Activated CD8-positive, alpha-beta memory T cell treated with anti-CD3 and anti-CD28 coated beads, Interleukin-2, amount 10 ng/mL, durations not matched to agents 7 days and 5 days (primary cell): ENCODE measurements at places on chromosomes 1 and 21.

DNA sequence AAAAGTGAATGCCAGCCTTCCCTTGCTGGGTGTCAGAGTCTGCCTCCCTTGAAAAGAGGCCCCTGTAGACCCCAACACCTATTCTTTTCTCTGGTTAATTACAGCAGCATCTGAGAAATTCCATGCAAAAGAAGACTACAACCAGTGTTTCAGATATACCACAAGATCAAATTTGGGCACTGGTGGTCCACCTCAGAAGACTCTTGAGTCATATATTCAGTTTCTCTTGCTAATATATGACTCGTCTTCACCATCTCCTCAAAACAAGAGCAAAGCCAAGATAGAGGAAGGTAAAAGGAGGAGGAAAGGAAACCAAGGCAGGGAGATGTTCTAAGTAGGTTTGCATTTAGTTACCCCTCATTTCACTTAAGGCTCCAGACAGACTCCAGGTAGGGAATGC, 259.9 kb downstream of the ZNF648 start:
- no peak for DNase-seq

GRCh38 chr1:20032425-20032824, 37.6 kb upstream of the PLA2G5 start:
- DNase-seq, result no peak

DNA sequence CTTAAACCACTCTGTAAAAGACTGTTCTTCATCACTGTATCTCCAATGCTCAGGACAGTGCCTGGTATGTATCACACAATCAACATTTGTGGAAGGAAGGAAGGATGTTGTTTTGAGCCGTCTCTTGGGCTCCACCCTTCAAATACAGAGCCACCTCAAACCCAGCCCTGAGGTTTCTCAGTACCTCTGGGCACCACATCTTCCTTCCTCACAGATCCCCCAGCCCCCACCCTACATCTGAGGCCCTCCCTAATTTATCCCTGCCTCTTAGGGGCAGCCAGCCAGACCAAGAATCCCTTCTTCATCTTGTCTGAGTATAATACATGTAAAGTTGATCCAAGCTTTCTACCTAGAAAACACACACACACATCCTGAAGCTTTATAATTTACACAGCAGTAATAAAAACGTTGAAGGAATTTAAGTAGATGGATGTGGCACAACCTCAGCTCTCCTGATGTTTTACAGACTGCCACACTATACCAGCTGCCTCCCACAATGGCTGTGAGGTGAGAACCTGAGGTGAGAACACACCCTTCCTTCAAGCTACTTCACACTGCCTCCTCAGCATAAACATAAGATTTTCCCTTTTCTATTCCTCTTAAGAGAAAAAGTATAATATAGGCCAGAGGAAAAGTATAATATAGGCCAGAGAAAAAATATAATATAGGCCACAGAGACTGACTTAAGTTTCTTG, 48.5 kb downstream of the CDC7 start:
- peak; percentile 88 for DNase-seq

GRCh38 chr1:81549588-81550127, 251.1 kb upstream of the ADGRL2 start:
- no peak for DNase-seq

GRCh38 chr1:42992054-42992571, 33.4 kb upstream of the SLC2A1 start:
- no peak for DNase-seq
